NCI-H1417 treated with DMSO at 0.1 percent for 48 hours (cell line): ENCODE measurements at places on chromosomes 3 and 15.

DNA sequence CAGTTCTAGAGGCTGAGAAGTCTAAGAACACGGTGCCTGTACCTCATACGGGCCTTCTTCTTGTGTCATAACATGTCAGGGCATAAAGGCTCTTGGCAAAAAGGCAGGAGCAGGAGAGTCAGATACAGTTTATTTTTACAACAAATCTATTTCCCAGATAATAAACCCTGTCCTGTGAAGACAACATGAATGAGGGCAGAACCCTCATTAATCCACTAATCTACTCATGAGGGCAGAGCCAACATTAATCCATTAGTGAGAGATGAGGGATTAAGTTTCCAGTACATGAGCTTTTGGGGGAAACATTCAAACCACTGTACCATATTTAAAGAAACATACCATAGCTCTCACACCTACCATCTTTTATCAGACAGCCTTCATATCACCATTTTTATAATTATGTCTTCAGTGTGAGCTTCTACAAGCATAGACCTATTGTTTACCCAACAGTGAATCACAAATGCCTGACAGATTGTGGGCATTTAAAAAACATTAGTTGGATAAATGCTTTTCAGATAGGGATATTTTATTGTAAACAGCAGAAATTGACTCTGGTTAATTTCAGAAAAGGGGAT is 645.8 kb downstream of the GRM7 start:
- DNase-seq: no peak

- no peak for DNase-seq
Measured at GRCh38 chr3:129838086-129838485, 55.4 kb downstream of the TMCC1 start.

GRCh38 chr15:40282147-40282868 is 556 bp downstream of the ANKRD63 start:
- no peak for DNase-seq

DNA sequence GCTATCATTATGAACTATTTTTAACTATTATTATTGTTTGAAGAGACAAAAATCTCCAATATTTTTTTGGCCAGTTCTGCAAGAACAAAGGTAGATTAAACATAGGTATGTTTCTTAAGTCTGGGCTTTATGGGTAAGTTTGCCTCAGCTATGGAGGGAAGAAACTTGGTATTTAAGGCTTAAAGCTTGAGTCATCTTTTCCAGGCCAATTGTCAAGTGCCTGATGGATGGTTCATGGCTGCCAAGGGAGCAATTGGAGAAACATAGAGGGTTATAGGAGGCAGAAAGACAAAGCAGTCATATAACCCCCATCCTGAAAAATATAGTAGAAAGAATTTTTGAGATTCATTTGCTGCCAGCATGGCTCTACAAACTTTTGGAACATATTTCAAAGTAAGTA is 7.2 kb upstream of the STAC start:
- DNase-seq: no peak

DNA sequence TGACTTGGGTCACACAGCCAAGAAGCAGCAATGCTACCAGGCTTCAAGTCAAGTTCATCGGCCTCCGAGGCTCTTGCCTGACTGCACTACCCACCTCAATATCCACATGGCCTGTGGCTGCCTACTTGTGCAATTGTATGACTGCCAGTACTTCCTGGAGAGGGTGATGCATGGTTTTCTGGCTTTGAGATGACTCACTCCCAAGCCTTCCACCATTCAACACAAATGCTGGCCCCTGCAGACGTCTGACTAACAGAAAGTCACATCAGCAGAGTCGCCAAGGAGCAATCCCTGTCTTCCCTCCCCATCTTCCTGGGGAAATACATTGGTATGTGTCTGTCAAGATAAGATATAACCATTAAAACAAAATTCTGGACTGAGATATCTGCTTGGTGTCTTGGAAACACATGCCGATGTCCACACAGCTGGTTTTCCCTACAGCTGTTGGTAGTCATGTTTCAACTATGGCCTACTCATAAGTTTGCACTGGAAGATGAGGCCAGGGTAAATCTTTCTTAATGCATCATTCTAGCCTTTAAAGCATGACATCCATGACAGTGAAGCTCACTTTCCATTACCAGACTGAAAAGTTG is 79.6 kb upstream of the SPATA12 start:
- DNase-seq: no peak

DNA sequence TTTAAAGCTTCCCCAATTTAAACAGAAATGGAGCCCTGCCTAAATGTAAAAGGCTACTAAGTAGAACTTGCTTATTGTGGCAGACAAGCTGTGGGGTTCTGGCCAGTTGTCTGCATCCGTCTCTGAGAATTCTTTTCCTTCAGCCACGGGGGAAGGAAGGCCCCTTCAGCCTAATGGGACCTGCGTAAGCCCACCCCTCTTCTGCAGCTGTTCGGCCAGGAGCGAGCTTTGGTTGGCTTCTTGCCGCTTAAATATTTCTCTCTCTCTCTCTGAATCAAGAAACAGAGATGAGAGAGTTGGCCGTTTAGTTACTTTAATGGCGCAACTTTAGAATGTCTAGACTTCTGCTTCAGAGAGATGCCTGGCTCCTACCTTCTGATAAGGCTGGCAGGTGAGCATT is 151.7 kb upstream of the PROK2 start:
- no peak for DNase-seq

GRCh38 chr3:74605437-74605836 is 9.0 kb downstream of the CNTN3 start:
- DNase-seq: no peak

DNA sequence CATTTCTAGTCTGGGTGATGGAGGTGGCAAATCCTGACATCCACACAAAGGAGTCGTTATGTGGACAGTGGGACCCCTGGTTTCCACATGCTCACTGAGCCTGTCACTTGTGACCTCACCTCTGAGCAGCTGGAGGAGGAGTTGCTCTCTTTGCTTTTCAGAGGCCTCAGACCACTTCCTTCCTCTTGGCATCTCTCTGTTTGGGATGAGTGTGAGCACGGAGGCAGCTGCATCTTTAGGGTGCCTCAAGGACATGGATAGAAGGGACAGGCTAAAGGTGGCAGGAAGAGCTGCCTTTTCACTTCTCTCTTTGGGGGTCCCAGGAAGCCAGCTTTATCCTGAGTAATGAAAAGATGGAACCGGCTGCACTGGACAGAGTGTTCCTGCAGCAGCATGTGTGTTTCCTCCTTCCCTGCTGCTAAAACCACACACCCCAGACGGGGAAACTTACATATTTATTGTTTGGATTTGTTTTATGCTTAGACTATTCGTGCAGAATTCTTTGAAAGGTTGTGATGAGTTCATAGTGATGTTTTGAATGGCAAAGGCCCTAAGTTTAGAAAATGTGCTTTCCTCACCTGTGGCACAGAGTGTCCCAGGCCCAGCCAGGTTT is 31.8 kb downstream of the GPR171 start:
- DNase-seq: no peak

DNA sequence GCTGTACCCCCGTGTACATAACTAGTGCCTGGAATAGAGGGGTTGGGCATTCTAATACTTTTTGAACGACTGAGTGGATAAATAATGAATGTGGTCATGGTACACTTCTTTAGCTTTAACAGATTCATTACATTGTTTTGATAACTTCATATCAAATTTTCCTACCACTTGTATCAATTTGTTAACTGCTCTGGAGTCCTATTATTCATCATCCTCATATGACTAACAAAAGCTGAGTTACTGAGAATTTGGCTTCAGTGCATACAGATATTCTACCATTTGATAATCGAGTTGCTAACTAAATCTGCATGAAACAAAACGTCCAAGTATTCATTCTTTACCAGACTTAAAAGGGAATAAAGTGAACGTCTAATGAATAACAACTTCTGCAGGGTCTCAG is 31.7 kb downstream of the FRMD5 start:
- DNase-seq: no peak

DNA sequence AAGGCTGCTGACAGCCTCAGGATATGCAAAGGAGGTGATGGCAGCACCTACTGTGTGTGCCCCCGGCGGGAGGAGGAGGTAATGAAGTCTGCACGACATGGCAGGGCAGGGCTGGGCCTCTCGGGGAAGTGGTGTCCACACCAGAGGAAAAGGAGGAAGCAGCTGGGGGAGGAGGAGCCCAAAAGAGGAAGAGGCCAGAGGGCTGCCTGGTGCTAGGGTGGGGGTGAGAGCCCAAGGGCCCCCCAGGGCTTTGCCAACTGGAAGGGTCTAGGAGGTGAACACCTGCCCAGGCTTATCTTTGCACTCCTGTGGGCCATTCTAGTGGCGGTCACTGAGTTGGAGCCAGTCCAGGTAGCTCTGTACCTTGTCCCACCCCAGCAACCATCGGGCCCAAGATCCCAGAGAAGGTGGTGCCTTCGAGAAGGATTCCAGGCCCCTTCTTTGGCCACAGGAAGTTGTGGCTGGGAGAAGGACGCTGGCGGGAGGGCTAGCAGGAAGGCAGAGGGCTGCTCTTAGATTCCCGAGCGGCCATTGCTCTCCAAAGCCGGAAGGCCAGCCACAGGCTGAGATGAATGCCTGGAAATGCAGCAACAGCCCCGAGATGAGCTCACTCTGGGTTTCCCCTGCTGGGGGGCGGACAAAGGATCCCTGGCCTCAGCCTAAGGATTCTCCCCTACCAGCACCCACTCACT is 7.0 kb downstream of the GNAI2 start:
- DNase-seq: no peak

GRCh38 chr15:51350723-51351122 is 9.3 kb downstream of the GLDN start:
- no peak for DNase-seq

- no peak for DNase-seq
Measured at GRCh38 chr3:118809696-118810498, 224.7 kb downstream of the IGSF11 start.

DNA sequence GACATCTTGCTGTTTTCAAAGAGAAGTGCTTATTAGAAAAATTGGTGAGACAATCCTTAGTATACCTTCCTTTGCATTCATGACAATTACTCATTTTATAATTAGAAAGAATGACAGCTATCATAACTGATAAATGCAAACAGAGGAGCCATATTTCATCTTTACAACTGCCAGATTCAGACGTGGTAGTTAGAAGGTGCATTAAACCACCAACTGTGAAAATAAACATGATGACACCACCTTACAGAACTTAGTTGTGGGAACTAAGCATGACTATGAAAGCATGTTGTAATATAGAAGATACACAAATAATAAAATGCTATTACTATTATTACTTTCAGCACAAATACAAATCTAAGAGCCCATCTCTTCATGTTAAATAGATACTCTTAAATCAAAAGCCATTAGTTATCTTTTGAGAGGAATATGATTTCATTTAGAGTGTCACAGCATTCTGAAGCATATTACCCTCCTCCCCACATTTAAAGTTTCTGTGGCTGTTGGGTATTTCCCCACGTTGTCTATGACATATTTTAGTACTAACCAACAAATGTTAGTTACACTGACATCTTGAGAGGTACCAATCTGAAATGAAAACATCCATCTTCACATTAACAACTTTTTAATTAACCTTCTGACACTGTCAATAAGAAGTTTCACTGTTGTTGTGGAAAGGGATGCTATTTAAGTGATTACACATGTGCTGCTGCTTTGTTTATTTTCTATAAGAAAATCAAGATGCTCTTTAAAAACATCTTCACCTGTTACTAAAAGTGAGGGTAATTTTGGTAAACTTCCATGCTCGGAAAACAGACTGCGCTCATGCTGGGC is 163.8 kb downstream of the LSAMP start:
- DNase-seq: peak; percentile 33

DNA sequence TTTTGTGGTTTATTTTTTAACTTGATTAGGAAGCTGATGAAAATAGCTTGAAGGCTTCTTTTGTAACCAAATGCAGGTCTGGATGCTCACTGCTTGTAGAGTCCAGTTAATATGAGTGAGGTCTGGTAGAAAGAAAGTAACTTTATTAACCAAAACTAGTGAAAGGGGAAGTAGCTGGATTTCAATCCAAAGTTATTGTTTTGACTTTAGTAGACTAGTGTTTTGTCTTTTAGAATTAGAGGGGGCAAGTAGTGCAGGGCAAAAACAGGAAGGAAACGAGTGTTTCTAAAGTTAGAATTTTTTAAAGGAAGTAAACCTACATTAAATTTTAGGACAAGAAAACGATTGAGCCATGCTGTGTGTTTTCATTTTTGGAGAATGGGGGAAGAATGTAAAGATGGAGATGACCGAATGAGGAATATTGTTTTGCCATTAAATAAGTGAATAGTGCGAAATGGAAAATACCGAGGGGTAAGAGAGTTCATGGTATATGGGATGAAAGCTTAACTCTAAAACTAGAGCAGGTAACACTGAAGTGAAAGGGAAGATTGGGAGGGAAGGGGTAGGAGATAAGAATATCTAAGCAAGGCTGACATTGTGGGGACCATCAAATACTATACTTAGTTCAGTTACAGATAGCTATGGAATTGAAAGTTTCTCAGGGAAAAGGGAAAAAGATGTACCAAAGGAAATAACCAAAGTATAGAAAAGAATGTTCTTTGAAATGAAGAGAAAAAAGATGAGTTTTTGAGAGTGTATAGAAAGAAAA is 40.0 kb downstream of the USP3 start:
- no peak for DNase-seq
